ENCODE measurements at places on chromosomes 7 and 10.

GRCh38 chr7:39734633-39735004 is 111.2 kb downstream of the RALA start:
- DNase-seq, result no peak

DNA sequence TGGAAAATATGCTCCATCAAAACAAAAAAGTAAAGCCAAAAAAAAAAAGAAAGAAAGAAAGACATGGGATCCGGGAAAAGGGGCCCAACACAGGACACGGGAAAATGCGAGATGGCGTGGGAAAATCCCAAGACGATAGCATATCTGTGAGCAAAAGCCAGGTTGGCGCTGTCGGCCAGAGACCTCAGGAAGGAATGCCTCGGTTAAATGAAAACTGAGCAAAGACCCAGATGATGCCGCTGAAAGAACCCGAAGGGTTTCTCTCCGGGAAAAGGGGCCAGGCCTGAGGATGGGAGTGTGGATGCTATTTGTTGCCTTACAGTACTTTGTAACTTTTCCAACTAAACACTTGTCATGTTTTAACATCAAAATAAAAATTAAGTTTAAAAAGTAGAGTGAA is 49.5 kb upstream of the PPP2R2D start:
- no peak for DNase-seq

GRCh38 chr10:119149729-119150128 is 15.8 kb downstream of the SFXN4 start:
- DNase-seq, result no peak

GRCh38 chr10:124741922-124742412 is 2.2 kb downstream of the FAM53B start:
- DNase-seq, result no peak

DNA sequence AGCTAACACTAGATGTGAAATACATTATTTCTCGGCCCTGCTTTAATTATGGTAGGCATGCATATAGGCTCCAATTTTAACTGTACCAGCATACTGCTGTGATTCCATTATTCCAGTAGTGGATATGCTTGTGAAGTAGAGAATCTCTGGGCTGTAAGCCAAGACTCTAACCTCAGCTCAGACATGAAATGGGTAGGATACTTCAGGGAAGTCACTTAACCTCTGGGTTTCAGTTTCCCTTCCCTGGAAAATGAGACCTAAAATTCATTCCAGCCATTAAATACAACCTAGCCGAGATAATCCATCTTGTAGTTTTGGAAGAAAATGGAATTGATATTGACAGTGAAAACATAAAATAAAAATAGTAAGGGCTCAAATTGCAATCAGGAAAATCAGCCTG is 59.6 kb upstream of the TRIL start:
- no peak for DNase-seq

DNA sequence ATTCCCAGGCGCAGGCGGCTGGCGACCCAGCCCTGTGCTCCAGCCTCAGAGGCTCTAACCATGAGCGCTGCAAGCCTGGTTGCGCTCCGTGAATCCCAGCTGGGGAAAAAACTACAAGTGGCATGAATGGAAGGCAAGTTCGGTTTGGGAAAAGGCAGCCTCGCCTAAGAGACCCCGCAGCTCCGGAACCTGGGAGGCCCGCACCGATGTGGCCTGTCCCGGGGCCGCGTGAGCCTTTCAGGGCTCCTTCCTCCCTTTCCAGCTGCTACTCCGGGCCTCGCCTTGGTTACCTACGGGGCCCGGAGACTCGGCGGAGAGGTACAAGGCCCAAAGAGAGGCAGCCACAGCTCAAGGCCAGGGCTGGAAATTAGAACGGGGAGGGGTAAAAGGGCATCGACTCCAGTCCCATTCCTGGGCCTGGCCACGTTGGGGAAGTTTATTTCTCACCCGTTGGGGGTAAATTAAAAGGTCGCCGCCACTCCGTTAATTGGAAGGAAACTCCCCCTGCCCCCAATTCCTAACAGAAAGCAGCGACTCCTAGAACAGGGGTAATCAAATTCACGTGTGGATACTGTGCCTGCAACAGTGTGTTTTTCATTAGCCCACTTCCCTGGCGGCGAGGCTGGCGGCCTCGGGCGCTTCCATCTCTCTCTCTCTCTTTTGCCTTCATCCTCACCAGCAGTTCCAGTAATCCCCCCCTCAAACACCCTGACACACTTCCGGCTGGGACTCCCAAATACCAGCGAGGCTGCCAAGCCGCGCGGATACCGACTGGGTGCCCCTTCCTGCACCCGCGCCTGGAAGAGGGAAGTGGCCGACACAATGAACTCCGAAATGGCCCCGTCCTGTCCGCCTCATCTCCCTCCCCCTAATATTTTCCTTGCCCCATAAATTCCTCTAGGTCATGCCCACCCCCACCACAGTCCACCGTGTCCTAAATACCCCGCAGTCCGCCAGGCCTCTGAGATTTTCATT is 1.5 kb upstream of the HOXA9 start:
- no peak for DNase-seq

GRCh38 chr10:67452892-67453291 is 243.1 kb downstream of the CTNNA3 start:
- DNase-seq, result no peak

- no peak for DNase-seq
These were observed 448 bp upstream of the GOLGA7B start for GRCh38 chr10:97849103-97849686.

- DNase-seq, result no peak
These were observed 1065.4 kb downstream of the SORCS3 start for GRCh38 chr10:105706281-105707026.

DNA sequence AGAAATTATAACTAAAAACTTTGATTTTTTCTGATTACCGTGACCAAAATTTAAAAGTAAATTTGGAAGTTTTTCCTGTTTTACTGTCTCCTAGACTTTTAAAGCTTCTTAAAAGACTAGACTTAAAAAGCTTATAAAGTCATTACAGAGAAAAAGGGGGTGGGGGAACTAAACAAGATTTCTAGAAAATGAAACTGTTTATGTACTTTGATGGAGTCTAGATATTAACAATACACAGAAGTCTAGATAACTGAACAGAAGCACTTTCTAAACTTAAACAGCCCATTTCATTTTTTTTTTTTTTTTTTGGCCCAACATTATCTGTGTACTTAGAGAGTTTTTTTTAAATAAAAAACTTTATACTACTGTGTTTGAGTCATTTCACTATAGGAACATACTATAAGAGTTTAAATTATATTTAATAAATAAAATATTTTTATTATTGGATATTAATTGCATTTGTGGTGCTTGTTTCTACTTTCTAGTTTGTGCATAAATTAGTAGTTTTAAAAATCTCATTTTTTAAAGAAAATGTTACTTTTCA is 98.5 kb downstream of the PHTF2 start:
- DNase-seq, result no peak

- no peak for DNase-seq
These were observed 77.8 kb upstream of the LRRC17 start for GRCh38 chr7:102834999-102835398.
